ENCODE measurements at places on chromosomes 12 and 14. TPM values are rescaled to one million over a fixed set of nuclear protein-coding genes. Genes with fewer than 3 reads are reported as not detected.

GRCh38 chr12:75479963-75480461 is 543 bp upstream of the GLIPR1 start:
- H3K36me3 ChIP-seq = peaks cover 18% of the 10 kb centered on the region
- H3K4me1 ChIP-seq = peaks cover 69% of the 10 kb centered on the region
- peak overlapping the region; percentile 91 for H3K4me3 ChIP-seq
- H3K27ac ChIP-seq = peak overlapping the region; percentile 100
- DNase-seq = no peak

Gene CLEC6A
- total RNA-seq = not detected

Gene RNU6-7
- not detected for total RNA-seq

DNA sequence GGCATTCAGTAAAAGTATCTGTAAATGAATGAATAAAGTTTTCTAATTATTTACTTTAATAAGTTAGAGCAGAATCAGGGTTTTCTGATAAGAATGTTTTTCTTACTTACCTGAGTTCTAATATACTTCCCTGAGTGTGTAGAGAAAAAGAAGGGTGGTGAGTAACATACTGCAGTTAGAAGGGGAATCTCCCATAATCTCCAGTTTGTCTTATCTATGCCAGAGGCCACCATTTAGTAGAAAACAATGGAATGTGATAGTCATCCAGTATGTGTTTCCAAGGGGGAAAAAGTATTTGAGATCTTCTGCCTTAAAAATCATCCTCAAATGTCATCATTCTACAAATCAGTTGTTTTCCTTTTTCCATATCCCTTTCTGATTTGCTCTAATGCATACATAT is 56.5 kb upstream of the PAWR start:
- peaks cover 4% of the 10 kb centered on the region for H3K27me3 ChIP-seq
- no peak overlapping the region for H3K4me3 ChIP-seq
- no peaks in the 10 kb centered on the region for H3K36me3 ChIP-seq
- no peaks in the 10 kb centered on the region for H3K4me1 ChIP-seq
- no peak overlapping the region for H3K27ac ChIP-seq

Gene CCDC177
- not detected for total RNA-seq

All from activated CD8-positive, alpha-beta T cell treated with anti-CD3 and anti-CD28 coated beads, Interleukin-2, amount 10 ng/mL, durations not matched to agents 7 days and 5 days (primary cell).